Right cardiac atrium (tissue), 5 donors: ENCODE measurements at places on chromosomes 7 and 10. TPM values are rescaled to one million over a fixed set of nuclear protein-coding genes. Genes with fewer than 3 reads are reported as not detected.

The TRIM50 gene
- 0.17 TPM for total RNA-seq

The BEND7 gene
- total RNA-seq = 14.3 TPM

DNA sequence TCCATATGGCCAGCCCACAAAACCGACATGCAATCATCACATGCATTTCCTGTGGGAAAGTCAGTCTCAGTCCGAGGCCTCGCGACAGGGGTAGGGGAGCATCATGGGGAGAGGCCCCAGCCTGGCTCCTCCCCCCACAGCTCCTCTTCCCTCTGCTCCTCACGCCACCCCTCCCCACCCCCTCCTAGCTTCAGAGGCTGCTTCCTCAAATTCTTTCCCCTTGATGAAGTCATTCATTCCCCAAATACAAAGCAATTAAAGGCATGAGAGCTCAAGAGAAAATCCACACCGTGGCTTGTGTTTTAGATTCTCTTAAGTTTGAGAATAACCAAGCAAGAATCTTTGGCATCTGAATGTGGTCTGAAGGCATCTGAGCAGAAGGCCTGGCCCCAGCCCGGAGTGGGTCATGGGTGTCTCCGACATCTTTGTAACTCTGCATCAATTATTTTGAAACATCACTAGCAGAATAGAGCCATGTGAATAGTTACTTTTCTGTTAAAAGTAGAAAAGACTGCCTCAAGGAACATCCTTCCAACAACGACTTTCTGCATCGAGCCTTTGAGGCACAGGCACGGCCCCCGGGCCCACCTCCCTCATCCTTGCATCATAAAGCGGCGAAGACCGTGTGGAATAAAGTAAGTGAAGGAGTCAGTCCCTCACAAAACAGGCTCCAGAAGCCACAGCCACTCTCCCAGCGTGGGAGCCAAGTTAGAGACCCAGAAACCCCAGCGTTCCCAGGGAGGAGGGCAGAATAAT is 90.9 kb downstream of the DIP2C start:
- no peak for DNase-seq

The C10orf143 gene
- total RNA-seq = 2.8 TPM

DNA sequence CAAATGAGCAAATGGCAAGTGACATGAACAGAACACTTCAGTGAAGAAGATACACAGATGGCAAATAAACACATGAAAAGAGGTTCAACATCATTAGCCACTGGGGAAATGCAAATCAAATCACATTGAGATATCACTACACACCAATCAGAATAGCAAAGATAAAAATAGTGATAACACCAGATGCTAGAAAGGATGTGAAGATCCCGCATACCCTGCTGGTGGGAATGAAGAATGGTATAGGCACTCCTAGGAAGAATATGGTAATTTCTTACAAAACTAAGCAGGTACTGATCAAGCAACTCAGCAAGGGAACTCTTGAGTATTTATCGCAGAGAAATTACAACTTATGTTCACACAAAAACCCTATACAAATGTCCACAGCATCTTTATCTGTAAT is 11.2 kb downstream of the LAMB4 start:
- no peak for DNase-seq

The CHST3 gene
- 19.8 TPM for total RNA-seq

DNA sequence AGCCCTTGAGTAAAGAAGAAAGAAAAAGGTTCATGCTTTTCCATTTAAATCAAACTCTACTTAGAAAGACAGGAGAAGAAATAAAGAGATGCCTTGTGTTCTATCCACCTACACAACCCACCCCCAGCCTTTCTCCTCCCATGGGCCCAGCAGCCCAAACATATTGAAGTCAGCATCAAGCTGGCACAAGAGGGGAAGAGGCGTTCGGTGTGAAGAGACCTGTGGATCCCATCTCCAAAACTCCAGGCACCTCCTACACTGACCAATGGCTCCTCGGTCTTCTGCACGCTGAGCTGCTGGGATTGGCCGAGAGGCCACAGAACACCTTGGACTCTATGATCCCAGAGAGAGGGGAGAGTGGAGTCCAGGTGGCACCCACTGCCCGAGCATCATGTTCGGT is 66.0 kb upstream of the CELF2 start:
- DNase-seq = no peak

The GPER1 gene
- 3.0 TPM for total RNA-seq

The CALCR gene
- total RNA-seq = 0.28 TPM

DNA sequence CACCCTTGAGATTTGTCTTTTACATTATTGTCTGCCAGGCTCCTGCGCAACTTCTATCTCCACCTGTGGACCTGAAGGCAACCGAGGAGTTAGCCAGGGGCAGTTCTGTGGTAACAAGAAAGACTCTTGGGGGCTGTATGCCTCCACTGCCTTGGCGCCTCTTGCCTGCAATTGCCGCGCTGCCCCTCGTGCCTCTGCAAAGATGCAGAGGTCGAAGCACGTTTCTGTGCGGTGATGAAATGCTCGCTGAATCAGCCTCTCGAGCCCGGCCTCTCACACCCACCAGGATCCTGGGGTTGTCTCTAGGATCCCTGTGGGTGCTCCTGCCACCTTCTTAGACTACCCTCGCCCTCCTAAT is 486 bp upstream of the LHFPL3 start:
- no peak for DNase-seq

GRCh38 chr10:90856261-90856660 is 1.6 kb downstream of the HTR7 start:
- DNase-seq = no peak

The SPDYE8 gene
- not detected for total RNA-seq

DNA sequence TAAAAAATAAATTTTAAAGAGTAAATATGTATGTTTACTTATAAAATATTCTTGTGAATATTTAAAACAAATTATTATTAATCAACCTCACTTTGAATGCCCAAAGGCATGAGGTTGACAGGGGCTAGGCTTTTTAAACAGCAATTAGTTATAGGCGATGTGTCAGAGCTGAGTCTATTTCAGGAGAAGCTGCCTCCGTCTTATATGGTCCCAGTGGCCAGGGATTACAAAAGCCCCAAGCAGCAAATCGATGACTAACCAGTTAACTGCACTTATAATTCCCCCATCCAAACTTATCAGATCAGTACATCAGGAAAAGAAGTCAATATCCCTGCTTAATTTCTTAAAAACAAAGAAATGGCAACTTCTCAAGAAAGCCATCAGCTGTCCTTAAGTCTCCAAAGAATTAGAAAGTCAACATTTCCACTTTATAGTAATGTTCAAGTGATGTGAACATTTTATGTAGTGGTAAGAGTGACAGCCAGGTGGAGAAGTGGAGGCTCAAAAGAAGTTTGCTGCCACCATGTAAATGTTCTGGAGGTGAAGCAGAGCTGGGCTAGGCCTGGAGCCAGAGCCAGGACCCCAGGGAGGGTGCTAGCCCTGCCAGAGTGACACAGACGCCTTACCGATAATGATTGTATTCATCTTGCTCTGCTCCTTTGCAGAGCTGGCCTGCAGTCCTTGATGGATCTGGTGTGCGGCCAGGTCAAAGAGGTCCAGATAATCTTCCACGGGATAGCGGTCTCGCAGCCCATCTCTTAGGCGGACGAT is 51.5 kb downstream of the CHST15 start:
- no peak for DNase-seq

- DNase-seq = no peak
Observed at GRCh38 chr7:79377097-79377496, 76.4 kb downstream of the MAGI2 start.

- DNase-seq = peak; percentile 50
Observed at GRCh38 chr7:16026253-16027020, 340.0 kb upstream of the MEOX2 start.

DNA sequence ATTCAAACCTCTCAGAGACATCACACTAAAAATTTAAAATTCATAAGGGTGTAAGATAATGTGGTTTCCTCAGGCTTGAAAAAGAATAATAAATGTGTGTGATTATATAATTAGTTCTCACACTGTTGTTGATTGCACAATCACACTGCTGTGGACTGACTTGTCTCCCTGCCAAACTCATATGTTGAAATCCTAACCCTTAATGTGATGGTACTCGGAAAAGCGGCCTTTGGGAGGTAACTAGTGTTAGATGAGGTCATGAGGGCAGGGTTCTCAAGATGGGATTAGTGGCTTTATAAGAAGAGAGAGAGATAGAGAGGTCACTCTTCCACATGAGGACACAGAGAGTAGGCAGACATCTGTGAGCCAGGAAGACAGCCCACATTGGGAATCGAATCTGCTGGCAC is 128.5 kb upstream of the COL1A2 start:
- no peak for DNase-seq

DNA sequence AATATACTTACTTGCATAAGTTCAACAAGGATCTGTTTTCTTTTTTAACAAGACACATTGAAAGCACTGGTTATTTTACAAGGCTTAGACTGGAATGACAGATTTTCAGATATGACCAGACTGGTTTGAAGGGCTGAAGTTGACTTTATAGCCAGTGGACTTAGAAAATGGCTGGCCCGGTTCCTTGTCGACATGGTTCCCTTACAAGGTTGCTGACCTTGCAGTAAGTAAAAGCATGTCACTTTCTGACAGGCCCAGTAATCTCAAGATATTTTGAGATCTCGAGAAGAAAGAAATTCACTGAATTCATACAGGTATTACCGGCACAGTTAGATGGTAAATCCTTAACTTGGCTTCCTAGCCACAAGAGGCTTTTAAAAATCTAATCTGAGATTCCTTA is 136.5 kb downstream of the COBL start:
- no peak for DNase-seq
